D721Med (cell line): ENCODE measurements at places on chromosomes 16 and 17.

GRCh38 chr16:10684511-10685151 lies 10.1 kb downstream of the TEKT5 start:
- no peak for DNase-seq

DNA sequence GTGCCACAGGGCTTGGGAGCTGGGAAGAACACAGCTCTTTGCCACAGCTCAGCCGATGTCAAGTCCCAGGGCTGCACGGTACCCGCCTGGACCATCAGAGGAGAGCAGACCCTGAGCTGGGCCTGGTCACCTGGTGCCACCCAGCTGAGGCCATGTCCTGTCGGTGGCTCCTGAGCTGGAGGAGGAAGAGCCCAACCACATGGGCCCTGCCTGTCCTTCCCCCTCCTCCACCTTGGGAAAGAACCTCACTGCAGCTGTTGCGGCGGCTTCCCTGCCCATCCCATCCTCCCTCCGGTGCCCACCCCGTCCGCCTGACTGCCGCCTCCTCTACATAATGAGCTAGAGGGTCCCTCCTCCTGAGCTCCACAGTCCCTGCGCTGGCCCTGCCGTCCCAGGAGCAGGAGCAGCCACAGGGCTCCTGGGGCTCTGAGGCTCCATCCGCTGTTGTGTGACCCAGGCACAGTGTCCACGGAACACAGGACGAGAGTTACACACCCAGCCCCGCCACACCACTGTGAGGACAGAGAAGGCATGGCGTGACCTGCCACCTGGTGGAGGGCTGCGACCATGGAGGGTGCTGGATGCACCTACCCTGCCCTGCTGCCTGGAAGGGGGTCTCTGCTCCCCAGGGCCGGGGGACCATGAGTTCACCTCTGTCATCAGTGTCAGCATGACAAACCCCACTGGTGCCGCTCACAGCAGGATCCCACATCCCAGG lies 21.4 kb upstream of the CHMP6 start:
- DNase-seq: peak; percentile 66

GRCh38 chr17:38451840-38452529 lies 23.7 kb downstream of the ARHGAP23 start:
- no peak for DNase-seq

DNA sequence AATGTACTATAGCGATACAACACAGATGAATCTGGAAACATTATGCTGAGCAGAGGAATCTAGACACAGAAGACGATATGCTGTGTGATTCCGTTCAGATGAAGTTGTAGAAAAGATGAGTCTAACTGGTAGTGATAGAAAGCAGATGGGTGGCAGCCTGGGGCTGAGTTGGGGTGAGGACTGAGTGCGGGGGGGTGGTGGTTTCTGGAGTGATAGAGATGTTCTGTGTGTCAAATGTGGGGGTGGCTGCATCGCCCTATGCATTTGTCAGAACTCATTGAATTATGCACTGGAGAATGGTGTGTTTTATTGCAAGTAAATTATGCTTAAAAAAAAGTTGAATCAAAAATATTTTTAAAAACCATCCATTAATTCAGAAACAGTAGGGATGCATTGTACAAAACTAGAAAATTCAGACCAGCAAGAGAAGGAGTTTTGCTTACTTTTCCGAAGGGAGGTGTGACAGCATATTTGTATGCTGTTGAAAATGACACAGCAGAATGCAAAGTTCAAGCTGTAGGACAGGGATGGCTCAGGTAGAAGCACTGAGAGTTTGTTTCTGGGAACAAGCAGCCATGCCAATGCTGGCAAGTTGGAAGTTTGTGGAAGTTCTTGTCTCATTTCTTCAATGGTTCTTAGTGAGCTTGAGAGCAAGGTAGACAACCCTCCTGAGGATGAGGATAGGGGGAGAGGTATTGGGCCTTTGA lies 13.0 kb upstream of the DRG2 start:
- DNase-seq: no peak

- DNase-seq: no peak
These were observed 115.8 kb downstream of the NPIPB11 start for GRCh38 chr16:29290631-29291247.

DNA sequence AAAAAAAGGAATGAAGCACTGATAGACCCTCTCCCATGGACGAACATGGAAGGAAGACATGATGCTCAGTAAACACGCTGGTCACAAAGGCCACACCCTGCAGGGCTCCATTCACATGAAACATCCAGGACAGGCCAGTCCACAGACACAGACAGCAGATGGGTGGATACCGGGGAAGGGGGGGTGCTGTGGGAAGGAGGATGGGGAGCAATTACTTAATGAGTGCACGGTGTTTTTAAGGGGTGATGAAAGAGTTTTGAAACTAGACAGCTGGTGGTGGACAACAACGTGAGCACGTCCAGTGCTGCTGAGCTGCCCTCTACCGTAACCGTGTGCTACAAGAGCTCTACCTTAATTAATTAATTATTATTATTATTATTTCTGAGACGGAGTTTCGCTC lies 6.0 kb upstream of the SLC16A3 start:
- no peak for DNase-seq

DNA sequence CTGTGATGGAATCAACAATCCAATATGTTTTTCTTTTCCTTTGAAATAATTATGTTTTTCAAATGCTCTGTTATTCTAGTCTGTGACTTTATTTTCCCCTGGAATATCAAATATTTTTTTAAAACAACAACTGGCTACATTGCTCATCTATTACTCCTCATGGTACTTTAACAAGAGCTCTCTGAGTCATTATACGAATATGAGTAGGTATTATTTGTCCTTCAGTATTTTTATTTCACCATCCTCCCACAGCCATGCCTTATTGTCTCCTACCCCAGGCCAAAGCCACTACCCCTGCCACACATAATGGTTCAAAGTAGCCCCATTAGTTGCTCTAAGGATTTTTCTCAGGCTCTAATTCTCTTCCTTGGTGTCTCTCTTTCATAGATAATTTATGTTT lies 1572.3 kb downstream of the CDH8 start:
- no peak for DNase-seq

- DNase-seq: no peak
These were observed 246.9 kb upstream of the GSE1 start for GRCh38 chr16:85366031-85366763.

- DNase-seq: no peak
These were observed 21.0 kb upstream of the G6PC1 start for GRCh38 chr17:42879596-42879985.

DNA sequence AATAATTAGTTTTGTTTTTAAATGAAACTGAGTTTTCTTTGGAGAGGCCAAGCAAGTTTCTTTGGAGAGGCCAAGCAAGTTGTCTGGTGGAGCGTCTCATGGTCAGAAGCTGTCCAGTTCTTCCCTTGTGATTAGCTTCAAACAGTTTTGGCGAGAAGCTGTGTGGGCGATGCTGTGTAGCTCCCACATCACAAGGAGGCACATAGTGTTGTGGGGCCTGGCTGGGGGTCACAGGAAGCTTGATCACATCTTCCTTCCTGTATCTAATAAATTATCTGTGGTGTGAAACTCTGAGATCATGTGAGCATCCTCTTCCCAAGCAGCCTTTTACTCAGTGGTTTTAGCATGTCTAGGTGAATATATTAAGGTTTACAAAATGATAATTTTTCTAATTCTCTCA lies 33.9 kb downstream of the SPECC1 start:
- DNase-seq: no peak

- no peak for DNase-seq
These were observed 24.4 kb downstream of the ATP6V0D1 start for GRCh38 chr16:67456391-67457081.

DNA sequence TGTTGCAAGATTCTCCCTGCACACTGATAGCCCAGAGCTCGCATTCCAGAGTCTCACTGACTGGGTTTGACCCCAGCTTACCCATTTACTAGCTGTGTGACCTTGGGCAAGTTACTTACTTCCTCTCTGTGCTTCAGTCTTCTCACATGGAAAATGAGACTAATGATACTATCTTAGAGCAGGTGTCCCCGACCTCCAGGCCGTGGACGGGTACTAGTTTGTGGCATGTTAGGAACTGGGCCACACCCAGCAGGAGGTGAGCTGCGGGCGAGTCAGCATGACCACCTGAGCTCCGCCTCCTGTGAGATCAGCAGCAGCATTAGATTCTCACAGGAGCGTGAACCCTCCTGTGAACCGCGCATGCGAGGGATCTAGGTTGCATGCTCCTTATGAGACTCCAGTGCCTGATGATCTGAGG lies 15.8 kb downstream of the ANKFY1 start:
- no peak for DNase-seq

DNA sequence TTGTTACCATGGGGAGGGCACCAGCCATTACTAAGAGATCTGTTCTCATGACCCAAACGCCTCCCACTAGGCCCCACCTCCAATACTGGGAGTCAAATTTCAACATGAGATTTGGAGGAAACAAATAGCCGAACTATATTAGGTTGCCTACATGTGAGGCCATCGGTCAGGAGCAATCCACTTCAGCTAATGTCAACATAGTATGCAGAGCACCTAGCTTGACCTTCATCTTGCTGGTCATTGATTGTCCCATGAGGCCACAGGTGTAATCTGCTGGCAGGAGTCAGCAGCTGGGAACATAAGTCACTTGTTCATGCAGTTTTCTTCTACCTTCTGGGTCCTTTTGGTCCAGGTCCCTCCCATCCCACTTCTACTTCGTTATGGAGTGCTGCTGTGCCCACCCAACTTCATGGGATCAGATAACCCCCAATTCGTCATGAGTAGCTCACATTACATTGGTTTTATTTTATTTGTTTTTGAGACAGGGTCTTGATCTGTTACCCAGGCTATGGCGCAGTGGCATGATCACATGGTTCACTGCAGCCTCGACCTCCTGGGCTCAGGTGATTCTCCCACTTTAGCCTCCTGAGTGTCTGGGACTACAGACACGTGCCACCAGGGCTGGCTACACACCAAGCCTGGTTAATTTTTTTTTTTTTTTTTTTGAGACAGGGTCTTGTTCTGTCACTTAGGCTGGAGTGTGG lies 5.9 kb upstream of the KPNA2 start:
- DNase-seq: no peak

GRCh38 chr16:1674306-1674705 lies 3.8 kb upstream of the JPT2 start:
- DNase-seq: no peak

DNA sequence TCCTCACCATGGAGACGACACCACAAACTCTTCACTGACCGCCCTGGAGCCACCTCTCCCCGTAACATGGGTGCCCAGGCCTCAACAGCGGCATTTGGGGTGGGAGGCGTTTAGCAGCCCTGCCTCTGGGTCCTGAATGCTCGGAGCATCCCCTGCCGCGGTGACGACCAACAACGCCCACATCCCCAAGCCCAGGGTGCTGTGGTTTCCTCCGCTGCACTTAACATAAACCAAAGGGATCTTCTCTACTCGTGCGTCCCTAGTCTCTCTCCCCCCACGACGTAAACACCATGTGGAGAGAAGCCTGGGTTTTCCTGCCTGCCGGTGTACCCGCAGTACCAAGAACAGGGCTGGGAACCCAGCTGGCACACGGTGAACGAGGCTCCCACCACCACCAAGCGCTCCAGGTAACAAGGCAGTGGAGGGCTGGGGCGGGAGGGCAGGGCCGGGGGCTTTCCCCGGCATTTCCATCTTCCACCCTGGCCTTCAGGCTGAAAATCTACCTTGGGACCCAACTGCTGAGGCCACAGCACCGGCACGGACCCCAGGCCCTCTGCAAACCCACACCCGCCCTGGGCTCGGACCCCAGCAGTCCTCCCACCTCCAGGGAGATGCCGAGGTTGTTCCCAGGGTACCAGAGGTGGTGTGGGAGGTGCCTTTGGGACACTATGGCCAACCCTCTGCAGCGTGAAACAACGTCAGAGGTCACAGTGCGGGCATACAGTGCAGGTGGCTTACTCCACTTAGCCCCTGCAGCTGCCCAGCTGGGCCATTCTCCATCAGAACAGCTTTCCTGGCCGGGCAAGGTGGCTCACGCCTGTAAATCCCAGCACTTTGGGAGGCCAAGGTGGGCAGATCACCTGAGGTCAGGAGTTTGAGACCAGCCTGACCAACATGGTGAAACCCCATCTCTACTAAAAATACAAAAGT lies 54.3 kb downstream of the TIMM22 start:
- no peak for DNase-seq

DNA sequence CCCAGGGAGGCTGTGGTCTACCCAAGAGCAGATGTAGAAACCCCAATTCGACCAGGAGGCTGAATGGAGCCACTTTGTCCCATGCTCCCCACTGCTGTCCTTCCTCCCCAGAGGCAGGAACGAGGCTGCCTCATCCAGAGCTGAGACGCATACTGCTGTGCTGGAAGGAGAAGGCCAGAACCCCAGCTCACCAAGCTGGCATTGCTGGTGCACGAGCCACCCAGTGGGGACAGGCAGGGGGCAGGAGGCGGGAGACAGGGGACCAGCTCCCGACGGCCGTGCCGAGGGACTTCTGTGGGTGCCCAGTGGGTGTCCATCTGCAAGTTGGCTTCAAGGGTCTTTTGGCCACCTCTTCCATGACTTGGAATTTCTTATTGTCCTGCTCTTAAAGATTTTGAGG lies 66.6 kb downstream of the NTN1 start:
- DNase-seq: no peak
